Stimulated activated CD4-positive, alpha-beta T cell treated with anti-CD3 and anti-CD28 coated beads, Interleukin-2, amount 100 ng/mL, for 24 hours (primary cell): ENCODE measurements at places on chromosomes 2 and 18.

DNA sequence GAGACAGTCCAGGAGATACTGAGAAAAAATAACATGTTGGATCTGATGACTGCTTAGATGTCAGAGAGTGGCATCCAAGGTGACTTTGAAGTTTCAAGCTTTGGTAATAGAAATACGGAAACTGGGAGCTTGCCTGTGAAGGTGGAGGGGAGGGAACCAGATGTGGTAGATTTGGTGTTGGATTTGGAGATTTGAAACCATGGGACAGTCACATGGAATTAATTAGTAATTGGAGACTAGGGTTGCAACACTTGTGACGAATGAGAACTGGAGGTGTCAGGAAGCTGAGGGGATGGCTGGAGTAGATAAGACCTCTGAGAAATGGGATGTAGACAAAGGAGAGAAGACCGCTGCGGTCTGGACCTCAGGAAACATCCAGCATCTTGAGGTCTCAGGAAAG is 46.7 kb downstream of the RPL37A start:
- DNase-seq, result no peak

DNA sequence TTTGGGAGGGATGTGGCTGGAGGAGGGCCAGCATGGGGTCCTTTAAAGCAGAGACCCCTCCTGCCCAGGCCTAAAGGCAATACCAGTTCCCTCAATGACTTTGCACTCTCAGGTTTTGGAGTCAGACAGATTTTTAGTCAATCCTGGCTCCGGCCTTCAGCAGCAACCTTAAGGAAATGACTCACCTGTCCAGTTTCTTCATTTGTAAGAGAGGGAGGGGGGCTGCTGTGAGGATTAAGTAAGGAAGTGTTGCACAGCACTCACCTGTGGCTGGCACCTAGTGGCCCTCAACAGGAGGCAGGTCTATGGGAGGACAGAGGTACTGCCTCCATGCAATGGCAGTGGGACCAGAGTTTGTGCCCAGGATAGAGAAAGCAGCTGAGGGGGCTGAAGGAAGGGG is 13.7 kb downstream of the CNGA3 start:
- DNase-seq, result no peak

GRCh38 chr2:195592105-195592504 is 64.9 kb upstream of the SLC39A10 start:
- DNase-seq, result no peak

- no peak for DNase-seq
Observed at GRCh38 chr2:21047141-21048009, 3.5 kb upstream of the APOB start.

DNA sequence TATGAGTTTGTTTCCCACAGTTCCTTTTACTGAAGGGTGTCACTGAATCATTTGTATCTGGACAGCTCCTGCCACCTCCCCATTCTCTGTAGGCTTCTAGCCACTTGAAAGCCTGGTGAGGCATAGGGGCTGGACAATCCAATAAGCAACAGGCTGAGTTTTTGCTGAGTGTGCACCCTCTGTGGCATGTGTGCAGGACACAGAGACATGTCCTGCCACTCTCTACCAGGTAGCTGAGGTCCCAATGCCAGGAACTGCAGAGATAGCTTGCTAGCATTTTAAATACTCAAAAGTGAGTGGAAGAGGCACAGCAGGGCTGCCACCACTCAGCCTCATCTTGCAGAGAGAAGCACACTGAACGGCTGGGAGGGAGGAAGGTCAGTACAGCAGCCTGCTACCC is 77.2 kb upstream of the TFCP2L1 start:
- no peak for DNase-seq

- no peak for DNase-seq
Observed at GRCh38 chr2:88903749-88904353, 212.4 kb downstream of the RPIA start.

- DNase-seq, result no peak
Observed at GRCh38 chr2:234322766-234323465, 174.0 kb downstream of the ARL4C start.

DNA sequence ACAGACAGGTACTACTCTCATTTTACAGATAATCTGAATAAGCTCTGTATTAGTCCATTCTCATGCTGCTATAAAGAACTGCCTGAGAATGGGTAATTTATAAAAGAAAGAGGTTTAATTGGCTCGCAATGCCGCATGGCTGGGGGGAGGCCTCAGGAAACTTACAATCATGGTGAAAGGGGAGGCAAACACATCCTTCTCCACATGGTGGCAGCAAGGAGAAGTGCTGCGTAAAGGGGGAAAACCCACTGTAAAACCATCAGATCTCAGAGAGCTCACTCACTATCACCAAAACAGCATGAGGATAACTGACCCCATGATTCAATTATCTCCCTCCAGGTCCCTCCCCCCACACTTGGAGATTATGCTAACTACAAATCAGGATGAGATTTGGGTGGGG is 254.4 kb downstream of the KCNE4 start:
- DNase-seq, result no peak

DNA sequence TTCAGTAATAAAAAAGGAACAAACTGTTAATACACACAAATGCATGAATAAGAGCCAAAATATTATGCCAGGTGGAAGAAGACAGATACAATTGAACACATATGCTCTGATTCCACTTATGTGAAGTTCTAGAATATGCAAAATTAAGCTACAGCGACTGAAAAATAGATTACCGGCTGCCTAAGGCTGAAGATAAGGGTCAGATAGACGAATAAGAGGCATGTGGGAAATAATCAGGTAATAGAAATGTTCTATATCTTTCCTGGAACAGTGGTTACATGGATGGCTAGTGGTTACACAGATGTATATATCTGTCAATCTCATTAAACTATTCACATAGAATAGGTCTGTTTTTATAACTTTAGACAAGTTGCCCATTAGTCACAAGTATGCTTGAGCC is 51.9 kb upstream of the REG3G start:
- DNase-seq, result no peak

DNA sequence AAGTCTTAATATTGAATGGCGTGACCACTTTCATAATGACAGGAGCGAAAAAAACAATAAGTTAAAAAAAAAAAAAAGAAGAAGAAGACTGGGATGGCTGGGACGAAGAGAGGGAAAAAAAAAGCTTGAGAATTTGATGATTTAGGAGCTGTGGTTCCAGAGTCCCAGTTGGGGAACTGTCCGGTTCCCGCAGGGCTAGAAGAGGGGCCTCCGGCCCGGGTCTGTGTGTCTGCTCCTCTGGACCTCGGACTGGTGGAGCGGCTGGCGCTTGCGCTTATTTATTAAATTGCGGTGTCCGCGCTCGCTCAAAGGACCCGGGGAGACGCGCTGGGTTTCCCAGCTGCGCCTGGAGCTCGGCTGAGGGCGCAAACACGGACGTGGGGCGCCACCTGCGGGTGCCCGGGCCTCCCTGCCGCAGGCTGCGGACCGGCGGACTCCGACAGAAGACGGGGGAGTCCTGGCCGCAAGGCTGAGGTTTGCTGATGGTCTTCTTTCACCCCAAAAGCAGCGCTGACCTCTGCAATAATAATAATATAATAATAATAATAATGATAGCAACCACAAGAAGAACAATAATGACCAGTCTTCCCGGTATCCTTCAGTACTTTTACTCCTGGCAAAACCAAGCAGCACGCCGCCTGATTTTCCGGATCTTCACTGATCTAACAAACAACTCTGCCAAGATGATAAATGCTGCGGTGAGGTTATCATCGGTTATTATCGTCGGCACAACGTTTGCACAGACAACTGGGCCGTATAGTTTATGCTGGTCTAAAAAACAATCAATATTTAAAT is at the start of gene CBLN2:
Gene CBLN2, minus strand, starts transcription at position 251 of the 795 bp plus-strand sequence. CDS start 2,182 bp downstream, outside the sequence.
- peak; percentile 66 for DNase-seq

DNA sequence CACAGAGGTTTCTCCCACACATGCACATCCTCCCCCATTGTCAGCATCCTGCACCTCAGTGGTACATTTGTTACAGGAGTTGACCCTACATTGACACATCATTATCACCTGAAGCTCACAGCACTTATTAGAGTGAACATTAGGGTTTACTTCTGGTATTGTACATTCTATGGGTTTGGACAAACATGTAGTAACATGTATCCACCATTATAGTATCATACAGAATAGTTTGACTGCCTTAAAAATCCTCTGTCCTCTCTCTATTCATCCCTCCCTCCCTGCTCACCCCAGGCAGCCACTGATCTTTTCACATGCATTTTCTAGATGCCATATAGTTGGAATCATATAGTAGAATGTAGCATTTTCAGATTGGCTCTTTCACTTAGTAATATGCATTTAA is 53.5 kb downstream of the NXPH2 start:
- DNase-seq, result no peak

DNA sequence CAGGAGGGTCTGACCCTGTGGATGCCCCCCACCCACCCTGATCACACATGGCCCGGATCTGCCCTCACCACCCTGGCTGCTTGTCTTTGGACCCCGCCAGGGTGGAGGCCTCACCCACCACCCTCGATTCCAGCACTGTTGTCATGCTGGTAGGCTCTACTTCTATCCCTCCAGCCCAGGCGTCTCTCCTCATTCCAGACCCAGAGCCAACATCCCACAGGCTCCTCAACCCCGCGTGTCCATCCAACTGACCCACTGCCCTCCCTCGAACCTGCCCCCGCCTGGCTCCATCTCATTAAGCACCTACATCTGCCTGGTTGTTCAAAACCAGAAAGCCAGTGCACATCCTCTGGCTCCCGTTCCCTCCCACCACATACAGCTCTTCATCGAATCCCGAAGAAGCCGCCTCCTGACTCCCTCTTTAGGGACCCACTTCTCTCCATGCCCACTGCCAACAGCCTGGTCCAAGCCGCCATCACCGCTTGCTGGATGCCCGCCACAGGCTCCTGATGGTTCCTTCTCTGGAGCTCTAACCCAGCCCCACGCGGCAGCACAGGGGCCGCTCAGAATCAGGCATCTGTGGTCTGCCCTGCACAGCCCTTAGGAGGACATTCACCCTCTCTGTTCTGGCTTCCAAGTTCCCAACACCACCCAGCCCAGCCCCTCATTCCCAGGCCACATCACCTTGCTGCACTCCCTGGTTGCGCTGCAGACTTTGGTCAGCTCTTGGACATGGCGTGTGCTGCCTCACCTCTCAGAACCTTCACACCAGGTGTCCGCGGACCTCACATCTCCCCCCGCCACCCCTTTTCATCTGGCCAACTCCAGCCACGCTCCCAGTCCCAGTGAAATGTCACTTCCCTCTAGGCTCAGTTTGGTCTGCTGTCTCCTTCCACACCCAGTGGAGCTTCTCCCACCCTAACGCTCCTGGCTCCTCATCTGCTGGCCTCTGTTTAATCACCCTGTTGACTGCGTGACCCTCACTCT is 43.0 kb downstream of the EMX1 start:
- no peak for DNase-seq

- DNase-seq, result no peak
Observed at GRCh38 chr18:54165450-54165849, 59.0 kb downstream of the MBD2 start.

GRCh38 chr2:64929333-64929732 is 59.9 kb upstream of the SLC1A4 start:
- no peak for DNase-seq

- DNase-seq, result no peak
Observed at GRCh38 chr2:115160531-115161080, 718.2 kb downstream of the DPP10 start.

- no peak for DNase-seq
Observed at GRCh38 chr2:98932778-98933343, 3.2 kb downstream of the CRACDL start.

DNA sequence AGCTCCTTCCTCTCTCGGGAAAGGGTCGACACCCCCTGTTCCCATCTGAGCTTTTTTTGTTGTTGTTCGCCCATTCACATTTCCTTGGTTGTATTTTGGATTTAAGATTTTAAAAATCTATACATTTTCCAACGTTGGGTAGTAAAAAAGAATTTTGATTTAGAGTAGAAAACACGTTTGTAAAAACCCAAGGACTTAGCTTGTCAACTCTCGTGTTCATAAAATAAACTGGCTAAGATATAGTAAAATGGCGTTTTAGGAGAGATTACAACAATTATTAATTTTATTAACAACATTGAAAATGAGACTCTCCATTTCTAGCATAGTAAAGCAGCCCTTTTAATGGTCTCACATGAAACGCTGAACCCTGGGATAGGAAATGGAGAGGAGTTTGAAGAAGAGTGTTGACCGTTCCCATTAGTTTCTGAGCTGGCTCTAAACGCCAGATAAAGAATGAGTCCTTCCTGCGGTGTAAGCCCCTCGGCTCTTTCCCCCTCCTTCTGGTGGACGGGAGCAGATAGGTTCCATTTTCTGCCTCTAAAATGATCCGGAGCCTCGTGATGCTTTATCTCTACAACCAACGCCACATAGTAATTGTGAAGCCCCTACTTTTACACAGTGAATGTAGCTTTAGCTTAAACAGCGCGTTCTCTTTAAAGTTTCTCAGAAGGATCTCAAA is 24.0 kb upstream of the ZNF516 start:
- no peak for DNase-seq

DNA sequence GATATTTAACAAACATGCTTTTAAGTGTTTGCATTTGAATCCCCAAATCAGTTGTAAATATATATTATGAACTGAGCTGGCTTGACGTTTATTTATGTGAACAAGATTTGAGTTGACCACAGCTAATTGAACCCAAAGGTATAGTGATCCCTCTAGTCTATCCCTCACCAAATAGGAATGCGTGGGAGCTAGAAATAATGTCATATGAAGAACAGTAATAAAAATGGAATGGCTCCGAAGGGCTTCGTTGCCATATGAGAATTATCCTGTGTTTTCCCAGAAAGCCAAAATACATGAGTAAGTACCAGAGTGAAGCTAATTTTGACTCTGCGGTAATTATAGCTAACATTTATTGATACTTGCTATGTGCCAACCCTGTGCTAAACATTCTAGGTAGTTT is 142.7 kb downstream of the ADCYAP1 start:
- no peak for DNase-seq

DNA sequence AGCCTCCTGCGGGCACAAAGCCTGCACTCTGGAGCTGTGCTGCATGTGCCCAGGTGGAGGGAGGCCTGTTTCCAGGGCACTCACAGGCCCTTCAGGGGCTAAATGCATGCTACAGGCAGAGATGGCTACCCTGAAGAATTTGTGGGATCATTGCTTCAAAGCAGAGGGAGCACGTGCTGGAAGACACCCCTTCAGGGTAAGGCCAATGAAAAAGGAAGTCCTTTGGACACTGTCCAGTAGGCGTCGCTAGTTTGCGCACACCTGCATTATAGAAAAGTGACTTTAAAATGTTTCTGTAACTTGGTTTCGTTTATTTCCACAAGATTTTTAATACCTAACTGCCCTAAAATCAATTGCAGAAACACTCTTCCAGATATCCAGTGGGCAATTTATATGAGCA is 325.3 kb downstream of the ZNF516 start:
- DNase-seq, result no peak

DNA sequence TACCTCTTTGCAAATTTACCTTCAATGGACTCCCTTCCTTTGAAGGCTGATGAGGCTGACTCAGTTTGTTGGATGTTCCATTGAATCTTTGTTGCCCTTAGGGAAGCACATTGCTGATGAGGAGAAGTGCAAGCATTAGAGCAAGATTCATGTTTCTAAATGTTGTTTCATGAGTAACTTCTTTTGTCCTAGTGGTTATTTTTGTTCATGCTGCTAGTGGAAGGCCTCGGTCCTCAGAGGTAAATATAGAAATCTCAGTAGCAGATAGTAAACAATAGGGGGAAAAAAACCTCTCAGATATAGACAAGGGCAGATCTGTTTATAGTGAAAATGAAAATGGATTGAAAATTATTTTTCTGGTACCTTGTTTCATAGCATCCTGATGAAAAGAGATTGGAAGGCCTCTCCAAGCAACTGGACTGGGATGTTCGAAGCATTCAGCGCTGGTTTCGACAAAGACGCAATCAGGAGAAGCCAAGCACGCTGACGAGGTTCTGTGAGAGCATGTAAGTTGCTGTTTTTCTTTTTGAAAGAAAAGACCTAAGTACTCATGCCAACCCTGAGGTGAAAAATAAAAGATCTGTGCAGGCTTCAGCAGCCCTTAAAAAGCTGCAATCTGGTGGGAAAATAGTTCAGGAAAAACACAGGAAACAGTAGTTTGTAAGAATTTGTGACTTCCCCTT is 104.9 kb downstream of the CERS6 start:
- DNase-seq, result no peak
